Fibroblast of skin of left biceps (primary cell): ENCODE measurements at places on chromosomes 12 and 14.

- no peak for DNase-seq
Observed at GRCh38 chr12:63977441-63977840, 132.9 kb downstream of the SRGAP1 start.

- DNase-seq = no peak
Observed at GRCh38 chr14:52354242-52354641, 40.1 kb downstream of the PTGER2 start.

GRCh38 chr12:48292040-48292439 lies 58.7 kb downstream of the ZNF641 start:
- no peak for DNase-seq

- no peak for DNase-seq
Observed at GRCh38 chr12:44525806-44526654, 350.1 kb downstream of the NELL2 start.

- DNase-seq = no peak
Observed at GRCh38 chr14:49768301-49769121, 558 bp downstream of the KLHDC2 start.

- no peak for DNase-seq
Observed at GRCh38 chr14:103558071-103558882, 4.2 kb downstream of the BAG5 start.

DNA sequence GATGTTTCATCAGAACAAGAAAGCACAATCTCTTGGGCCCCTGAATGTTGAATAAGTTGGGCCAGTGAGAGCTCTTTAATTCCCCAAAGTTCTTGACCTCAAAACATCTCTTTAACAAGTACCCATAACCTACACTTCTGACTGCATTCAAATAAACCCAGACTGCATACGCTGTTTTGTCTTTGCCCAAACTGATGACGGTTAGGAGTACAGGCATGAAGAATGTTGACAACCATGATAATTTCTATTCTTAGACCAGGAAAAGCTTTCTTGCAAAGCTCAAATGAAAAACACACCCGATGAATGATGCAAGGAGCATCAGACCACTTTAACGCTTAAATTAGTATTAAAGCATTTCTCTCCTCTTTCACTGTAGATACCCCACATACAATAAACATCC lies 11.7 kb upstream of the RAB3IP start:
- no peak for DNase-seq

DNA sequence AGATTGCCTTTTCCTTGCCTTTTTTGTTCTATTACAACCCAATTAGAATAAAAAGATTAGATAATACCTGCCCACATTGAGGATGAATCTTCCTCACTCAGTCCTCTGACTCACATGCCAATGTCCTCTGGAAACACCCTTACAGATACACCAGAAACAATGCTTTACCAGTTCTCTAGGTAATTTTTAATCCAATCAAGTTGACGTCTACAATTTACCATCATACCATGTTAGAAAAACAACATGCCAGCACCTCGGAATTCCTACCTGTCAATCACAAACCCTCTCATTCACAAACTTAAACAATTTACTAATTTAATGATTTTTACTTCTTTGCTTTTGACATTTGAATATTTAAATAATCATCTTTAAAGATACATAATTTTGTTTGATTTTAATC lies 953.8 kb downstream of the TRHDE start:
- DNase-seq = no peak

DNA sequence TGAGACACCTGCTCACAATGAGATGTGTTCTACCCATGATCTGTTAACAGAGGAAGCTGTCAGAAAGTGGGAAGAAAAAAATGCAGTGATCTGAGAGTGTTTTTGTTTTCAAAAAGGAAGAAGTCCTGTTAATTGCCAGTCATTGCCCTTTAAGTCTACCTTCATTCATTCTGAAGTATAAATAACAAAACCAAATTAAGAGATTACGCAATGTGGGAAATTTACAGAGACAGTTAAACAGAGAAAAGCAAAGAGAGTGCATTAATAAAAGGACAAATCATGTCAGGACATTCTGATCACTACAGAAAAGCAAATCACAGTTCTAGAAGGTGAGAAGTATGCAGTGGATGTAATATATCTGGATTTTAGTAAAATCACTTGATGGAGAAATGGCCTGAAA lies 154.2 kb downstream of the NRXN3 start:
- no peak for DNase-seq

GRCh38 chr12:108635201-108635996 lies 1.7 kb upstream of the SELPLG start:
- DNase-seq = no peak

- DNase-seq = no peak
Observed at GRCh38 chr14:76015668-76016067, 30.1 kb downstream of the IFT43 start.

- no peak for DNase-seq
Observed at GRCh38 chr12:24948420-24948756, 513 bp downstream of the BCAT1 start.

GRCh38 chr12:26317942-26318575 lies 122.7 kb downstream of the SSPN start:
- no peak for DNase-seq

DNA sequence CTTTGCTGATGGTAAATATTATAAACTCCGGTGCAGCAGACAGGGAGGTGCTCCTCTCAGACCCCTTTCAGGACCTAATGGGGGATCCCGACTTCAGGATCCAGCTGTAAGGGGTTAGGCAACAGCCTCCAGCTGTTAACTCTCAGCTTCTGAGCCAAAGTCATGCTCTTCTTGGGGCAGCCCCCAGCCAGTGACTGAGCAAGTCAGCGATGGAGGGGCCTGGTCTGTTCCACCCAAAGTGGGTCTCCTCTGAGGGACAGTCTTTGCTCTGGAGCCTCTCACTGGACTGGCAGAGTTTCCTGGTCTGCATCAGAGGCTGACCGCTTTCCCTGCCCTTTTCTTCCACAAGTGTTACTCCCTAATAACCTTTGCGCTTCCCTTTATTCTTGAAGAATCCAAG lies 184.2 kb upstream of the DIO3 start:
- no peak for DNase-seq

DNA sequence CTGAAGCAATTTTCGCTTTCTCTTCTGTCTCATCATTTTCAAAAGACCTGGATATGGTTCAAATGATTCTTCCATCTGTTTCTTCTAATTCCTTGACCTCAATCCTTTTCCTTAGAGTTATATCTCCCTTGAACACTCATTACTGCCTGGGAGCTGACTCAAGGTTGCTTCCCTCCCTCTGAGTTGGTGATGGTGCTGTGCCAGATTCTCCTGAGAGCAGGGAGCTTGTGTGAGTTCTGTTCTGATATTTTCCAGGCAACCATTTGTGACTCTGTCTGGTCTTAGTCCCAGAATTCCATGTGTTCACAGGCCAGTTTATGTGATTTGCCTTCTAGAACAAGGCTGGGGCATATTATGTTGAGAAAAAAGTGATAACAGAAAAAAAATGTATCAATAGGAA lies 505.1 kb upstream of the SYT1 start:
- DNase-seq = peak; percentile 8

- DNase-seq = no peak
Observed at GRCh38 chr14:95300002-95300696, 19.6 kb downstream of the CLMN start.

- no peak for DNase-seq
Observed at GRCh38 chr14:70186900-70187451, 1.8 kb downstream of the SLC8A3 start.

DNA sequence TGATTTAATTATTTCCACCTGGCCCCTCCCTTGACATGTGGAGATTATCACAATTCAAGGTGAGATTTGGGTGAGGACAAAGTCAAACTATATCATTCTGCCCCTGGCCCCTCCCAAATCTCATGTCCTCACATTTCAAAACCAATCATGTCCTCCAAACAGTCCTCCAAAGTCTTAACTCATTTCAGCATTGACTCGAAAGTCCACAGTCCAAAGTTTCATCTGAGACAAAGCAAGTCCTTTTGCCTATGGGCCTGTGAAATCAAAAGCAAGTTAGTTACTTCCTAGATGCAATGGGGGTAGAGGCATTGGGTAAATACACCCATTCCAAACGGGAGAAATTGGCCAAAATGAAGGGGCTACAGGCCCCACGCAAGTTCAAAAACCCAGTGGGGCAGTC lies 31.1 kb upstream of the SPATA7 start:
- DNase-seq = no peak

DNA sequence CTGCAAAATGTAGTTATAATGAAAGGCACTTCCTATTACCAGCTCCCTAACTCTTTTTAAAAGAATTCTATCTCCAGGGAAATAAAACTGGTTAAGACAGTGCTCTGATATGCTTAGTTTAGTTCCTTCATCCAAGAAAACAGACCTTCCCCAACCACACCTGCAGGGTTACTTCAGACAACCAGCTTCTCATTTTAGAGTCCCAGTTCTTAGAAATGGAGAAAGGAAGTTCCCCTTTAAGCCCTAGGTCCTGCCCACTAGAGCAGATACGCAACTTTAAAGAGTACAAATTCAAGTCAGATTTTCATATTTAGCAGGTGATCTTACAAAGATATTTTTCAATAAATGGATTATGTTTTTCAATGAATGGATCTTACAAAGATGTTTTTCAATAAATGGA lies 4.4 kb upstream of the WSB2 start:
- DNase-seq = no peak

GRCh38 chr12:108838194-108839017 lies 19.0 kb downstream of the SSH1 start:
- DNase-seq = peak; percentile 95

GRCh38 chr14:88572117-88572516 lies 9.3 kb downstream of the ZC3H14 start:
- DNase-seq = no peak

DNA sequence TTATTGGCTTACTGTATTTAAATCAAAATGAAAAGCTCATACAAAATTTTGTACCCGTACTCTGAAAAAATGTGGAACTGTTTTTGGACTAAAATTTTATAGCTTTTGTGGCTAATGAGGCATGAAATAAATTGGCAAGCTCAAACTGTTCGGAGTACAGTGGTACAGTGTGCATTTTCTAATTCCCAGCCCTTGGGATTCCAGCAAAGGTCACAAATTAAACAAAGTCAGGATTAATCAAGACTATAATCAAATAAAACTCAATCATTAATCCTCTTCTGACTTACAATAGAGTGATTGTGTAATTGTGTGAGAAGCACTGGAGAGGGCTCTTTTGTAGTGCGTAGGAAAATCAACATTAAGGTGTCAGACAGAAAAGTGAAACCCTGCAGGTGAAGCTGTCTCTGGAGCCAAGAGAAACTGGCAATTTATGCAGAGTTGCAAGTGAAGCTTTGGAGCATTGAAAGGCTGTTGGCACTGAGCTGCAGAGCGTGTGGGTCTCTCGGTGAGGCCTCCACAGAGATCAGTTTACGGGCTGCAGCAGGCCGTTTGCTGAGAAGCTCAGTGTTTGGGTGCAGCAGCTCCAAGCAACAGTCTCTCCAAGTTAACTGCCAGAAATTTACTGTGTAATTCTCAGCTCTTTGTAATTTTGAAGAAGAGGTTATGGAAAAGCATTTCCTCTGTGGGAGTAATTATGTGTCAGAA lies 275.9 kb downstream of the FBXL14 start:
- peak; percentile 30 for DNase-seq

DNA sequence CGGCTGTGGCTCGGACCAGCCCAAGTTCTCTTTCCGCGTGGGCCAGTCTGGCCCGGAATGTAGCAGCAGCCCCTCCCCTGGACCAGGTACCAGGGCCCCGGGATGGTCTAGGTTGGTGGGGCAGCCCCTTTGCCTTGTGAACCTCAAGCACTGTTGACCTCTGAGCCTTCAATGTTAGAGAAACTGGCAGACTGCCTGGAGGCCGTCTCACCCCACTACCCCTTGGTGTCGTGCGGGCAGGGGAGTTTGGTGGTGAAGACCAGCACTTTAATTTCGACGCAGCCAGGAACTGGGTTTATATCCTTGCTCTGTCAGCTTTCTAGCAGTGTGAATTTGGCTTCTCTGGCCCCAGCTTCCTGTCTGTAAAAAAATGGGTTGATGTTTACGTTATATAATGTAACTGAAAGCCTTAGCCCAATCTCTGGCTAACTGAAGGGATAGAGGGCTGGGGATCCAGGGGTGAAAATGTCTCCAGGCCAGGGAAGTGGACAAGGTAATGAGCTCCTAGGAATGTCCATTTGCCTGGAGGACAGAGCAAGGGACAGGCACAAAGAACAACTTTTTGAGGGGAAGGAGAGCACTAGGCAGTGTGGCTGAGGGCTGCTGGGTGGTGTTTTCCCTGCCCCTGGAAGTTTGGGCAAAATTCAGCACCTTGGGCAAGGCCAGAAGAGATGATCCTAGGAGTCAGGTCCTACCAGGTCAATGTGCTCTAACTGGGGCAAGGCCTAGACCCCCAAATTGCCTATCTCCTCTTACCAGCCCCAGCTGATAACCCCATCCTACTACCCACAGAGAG lies 11.4 kb downstream of the MCRS1 start:
- DNase-seq = no peak

- no peak for DNase-seq
Observed at GRCh38 chr14:65622703-65623102, 210.2 kb downstream of the FUT8 start.

DNA sequence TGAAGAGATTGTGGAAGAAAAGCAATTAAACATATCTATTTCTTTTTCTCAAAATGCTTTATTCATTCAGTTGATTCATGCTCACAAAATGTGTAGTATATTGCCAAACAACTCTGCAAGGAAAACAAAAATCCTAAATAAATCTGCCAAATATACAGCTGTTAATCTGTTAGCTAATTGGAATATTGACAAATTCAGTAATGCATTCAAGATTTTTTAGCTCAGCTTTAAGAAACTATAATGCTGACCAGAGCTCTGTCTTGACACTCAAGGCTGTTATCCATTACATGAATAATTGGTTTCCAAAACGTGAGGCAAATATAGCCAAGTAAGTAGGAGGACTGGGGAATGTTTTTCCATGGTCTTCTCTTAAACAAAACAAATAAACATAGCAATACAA lies 146.8 kb downstream of the TMTC2 start:
- peak; percentile 8 for DNase-seq

GRCh38 chr12:62103748-62104147 lies 156.5 kb upstream of the USP15 start:
- no peak for DNase-seq

- no peak for DNase-seq
Observed at GRCh38 chr14:59253527-59253926, 65.1 kb downstream of the DAAM1 start.

DNA sequence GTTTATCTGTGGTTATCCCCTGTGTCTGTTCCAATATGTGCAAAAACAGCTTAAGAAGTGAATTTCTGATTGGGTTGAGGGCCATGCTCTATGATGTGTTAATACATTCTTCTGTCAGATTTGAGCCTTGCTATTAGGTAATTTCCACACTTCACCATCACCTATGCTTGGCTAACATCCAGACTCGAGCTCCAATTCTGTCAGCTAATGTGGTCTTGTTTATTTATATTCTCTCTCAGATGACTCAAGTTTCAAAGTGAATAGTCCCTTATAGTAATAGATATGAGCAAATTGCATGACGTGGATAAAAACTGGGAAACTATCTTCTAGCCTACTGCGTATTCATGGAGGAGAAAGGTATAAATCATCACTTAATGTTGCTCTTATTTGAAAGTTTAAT lies 451.3 kb downstream of the SNAPC1 start:
- DNase-seq = peak; percentile 2

GRCh38 chr14:102250636-102251035 lies 54.3 kb downstream of the MOK start:
- DNase-seq = no peak

GRCh38 chr14:93317875-93318807 lies 14.7 kb downstream of the BTBD7 start:
- no peak for DNase-seq

- no peak for DNase-seq
Observed at GRCh38 chr12:69686731-69687130, 12.4 kb downstream of the BEST3 start.
